ENCODE measurements at places on chromosomes 3 and 15.

DNA sequence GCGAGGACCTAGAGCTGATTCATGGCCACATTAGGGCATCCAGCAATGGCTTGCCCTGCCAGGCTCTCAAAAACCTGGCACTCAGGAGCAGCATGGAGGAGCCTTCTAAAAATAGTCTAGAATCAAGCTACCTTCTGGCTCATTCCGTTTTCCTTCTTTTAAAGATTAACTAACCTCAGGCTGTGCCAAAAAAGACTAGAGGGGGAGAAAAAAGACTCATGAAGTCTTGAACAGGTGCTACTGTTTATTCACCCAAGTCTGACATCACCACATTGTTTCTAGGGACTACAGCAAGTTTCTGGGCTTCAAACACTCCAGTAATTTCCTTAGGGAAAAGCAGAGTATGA lies 125.8 kb downstream of the TNIK start:
- no peak for DNase-seq

DNA sequence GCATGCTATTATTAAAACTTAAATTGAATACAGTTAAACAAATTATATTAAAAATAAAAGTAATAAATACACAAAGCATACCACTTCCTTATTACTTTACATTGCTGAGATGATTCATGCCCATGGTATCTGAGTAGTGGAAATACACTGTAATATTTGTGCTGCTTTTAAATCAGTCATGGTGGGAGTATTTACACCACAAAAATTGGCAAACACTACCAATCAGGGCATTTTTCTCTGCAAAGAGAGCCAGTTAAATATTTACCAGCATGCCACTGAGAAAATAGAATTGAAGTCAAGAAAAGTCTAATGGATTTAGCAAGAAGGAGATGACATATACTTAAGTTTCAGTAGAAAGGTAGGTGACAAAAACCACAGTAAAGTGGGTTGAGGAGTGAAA lies 19.6 kb downstream of the PPARG start:
- no peak for DNase-seq

- DNase-seq, result no peak
Measured at GRCh38 chr15:89362203-89363101, 27.8 kb upstream of the POLG start.

- no peak for DNase-seq
Measured at GRCh38 chr3:29805757-29806156, 524.9 kb downstream of the RBMS3 start.

DNA sequence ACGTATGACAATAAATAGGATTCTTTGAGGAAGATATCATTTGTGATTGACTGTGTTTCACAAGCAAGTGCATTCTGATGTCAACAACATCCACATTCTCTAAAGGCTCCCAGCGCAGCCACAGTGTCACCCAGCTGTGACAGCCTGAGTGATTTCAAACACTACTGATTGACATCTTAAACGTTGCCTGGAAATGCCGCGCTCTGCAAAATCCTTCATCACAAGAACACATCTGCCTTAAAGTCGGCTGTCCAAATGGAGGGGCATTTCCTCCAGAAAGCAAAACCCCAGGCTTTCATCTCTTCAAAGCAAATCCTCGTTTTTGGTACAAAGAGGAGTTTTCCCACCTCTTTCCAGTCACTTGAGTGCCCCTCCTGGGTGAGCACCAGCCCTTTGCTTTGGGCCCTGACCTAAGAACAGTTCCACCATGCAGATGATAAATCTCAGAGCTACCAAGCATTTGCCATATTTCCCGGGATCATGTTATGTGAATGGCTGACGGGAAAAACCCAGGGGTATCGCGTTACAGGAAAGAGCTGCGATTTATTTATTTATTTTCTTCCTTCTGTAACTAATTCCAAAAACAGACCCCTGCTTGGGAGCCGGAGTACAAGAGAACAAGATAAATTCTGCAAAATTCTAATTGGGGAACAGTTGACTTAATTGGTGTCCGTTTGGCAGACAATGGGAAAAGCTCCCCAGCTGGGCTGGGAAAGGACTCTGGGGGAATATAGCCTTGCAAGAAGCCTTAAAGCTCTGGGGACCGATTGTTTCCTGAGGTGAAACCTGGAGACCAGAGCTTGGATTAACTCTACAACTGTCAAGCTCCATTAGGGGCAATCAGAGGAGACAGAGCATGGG lies 703.8 kb upstream of the NR2F2 start:
- no peak for DNase-seq

GRCh38 chr3:149532489-149533180 lies 58.1 kb downstream of the TM4SF4 start:
- DNase-seq, result no peak

- DNase-seq, result no peak
Measured at GRCh38 chr15:26767169-26767670, 5.6 kb downstream of the GABRB3 start.

- no peak for DNase-seq
Measured at GRCh38 chr3:51966922-51967383, 301 bp downstream of the PCBP4 start.

DNA sequence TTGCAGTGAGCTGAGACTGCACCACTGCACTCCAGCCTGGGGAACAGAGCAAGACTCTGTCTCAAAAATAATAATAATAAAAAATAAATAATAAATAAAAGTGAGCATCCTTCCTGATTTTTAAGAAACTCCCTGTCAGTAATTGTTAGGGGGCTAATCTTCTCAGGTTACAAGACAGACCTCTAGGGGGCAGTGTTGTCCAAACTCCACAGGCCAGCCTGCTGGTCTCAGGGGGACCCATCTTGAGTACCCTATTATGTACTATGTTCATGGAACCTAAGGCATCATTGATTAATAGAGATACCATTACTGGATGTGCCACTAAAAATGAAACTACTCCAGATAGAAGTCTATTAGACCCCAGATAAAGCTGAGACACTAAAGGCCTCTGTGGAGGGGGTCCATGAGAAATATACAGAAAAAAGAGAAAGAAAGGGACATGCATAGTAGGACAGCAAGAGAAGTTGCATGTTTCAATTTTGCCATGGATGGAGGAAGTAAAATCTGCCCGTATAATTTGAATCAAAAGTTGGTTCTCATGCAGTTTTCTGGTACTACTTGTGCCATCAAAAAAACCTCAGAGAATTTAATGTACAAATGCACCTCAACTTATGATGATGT lies 85.5 kb upstream of the CDV3 start:
- DNase-seq, result no peak

GRCh38 chr3:183074881-183075280 lies 24.4 kb downstream of the MCCC1 start:
- DNase-seq, result no peak

- DNase-seq, result no peak
Measured at GRCh38 chr3:103968131-103968530, 1398.6 kb upstream of the ALCAM start.

- no peak for DNase-seq
Measured at GRCh38 chr15:91936182-91936775, 82.8 kb downstream of the SLCO3A1 start.

DNA sequence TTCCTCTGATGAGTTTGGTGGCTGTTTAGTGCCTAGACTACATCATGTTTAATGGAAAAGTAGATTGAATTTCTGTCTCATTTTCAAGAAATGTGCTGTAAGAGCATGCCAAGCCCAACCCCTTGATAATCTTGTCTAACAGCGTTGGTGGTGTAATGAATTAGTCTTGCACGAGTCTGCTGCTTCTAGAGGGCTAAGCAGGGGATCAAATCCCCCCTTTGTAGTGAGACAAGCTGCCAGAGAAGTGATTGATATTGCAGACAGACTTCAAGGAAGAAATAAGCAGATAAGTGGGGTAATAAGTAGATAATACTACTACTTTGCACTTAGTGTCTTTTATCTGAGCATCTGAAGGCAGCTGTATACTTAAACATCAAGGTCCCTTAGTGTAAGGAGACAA lies 141.4 kb downstream of the TP63 start:
- no peak for DNase-seq

- DNase-seq, result no peak
Measured at GRCh38 chr3:15629860-15630597, 28.5 kb downstream of the BTD start.

DNA sequence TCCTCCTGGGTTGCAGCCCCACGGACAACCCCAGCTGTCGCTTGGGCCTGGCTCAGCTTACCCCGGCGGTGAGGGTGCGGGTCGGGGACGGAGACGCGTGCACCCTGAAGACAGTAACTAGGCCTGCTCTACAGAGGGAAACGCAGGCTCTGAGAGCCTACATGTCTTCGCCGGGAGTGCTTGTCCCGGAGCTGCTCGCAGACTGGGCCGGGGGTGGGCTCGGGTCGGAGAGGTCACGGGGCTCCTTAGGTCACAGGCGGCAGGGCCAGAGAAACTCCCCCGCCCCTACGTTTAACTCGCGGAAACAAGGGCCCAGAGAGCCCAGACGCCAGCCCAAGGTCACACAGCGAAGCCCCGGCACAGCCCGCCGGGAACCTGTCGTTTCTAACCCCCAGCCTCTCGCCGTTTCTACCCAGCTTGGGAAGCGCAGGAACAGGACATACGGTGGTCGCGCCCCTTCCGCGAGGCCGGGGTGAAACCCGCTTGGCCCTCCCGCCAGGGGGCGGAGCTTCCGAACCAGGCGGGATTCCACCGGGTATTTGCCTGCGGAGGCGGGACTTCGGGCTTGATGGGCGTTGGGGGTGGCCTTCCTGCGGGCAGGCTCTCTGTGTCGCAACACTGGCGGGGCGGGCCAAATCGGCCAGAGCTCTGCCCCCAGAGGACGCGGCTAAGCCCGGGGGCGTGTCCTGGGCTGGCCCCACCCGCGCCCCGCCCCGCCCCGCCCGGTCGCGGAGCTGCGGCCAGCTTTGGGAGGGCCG lies at the start of gene HDAC11:
Gene HDAC11, plus strand, starts transcription at position 725 of the 758 bp plus-strand sequence. CDS start 42 bp downstream, outside the sequence.
- peak; percentile 99 for DNase-seq

DNA sequence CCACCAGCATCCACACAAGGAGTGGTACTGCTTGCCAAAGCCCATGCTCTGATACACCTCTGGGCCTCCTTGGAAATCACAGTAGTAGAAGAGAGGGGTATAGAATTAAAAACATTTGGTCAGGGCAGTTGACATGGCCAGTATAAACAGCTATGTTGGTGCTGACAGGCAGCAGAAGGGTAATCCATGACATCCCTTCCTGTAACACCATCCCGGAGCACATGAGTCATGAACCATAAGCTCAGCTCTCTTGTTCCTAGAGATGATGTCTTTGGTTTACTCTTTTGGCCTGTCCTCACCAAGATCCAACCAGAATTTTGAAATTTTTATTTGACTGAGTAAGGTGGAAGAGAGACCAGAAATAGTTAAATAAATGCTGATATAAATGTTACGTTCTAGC lies 132.6 kb upstream of the CTDSPL start:
- no peak for DNase-seq

GRCh38 chr3:170469151-170470062 lies 50.7 kb downstream of the CLDN11 start:
- no peak for DNase-seq

DNA sequence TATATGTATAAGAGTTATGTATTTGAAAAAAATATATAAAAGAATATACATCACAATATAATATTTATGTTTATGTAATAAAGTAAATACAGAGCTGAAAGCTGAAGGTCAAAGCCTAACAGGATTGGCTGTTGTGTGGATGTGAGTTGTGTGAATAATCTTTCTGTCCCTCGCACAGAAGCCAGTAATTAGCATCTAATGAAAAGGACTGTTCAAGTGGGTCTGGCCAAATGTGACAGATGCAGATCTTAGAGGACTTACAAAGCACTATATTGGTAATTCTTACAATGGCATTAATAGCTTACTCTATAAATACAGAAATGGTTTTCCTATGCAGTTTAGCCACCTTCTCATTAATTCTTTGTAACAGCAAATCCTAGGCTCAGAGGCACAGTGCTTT lies 2.4 kb downstream of the MKRN3 start:
- no peak for DNase-seq

DNA sequence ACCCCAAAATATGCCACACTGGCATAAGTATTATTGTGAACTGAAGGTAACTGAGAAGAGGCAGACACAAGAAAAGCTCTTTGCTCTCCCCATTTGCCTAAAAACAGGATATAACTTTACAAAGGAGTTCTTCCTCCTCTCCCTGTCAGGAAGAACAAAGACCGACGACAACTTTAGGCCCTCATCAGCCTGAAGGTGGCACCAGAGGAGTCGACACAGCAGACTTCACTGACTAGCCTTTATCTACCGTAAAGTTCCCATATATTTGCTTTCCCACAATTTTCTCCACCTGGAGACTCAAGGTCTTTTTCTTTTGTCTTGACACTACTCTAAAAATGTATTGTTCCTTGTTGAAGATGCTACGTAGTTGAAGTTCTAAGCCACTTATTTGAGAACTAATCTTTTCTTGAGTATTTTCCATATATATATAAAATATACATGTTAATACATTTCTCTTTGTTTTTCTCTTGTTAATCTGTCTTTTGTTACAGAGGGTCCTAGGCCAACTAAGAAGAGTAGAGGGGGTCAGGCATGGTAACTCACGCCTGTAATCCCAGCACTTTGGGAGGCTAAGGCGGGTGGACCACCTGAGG lies 16.2 kb upstream of the XIRP1 start:
- DNase-seq, result no peak

DNA sequence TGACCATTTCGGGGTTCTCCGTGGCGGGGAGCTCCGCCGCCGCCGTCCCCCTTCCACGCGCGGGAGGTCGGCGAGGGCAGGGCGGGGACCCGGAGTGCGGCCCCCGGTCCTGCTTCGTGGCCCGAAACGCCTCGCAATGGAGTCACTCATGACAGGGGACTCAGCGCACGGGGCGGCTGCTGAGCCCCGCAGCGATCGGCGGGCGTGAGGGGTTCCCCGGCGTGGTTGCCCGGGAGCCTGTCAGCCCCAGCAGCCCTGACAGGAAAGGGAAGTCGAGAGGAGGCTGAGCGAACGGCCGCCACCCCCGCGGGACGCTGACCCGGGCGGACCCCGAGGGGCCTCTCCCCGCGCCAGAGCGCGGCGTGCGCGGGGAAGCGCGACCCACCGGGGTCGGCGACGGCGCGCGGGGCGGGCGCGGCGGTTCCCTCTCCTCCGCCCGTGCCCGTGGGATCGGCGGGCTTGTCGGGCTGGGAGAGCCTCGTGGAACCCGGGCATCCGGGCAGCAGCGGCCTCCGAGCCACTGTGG lies 564 bp upstream of the PIGZ start:
- DNase-seq, result no peak

- no peak for DNase-seq
Measured at GRCh38 chr15:28105224-28105791, 6.2 kb upstream of the OCA2 start.

GRCh38 chr3:30162579-30162978 lies 443.8 kb upstream of the TGFBR2 start:
- no peak for DNase-seq

DNA sequence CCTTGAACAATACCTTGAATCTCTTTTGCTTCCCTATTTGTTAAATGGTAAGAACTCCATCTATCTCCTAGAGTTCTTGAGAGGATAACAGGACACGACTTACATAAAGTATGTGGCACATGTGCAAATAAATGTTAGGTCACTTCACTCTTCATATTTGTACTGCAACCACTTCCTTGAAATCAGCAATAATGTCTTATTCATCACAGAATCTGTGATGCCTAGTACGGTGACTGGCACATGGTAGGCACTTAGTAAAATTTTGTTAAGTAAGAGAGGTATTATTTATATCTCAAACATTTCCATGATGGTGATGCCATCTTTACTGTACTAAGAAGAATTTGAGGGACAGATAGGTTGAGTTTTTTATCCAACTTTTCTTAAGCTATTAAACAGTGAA lies 14.3 kb downstream of the CD47 start:
- no peak for DNase-seq

GRCh38 chr3:45987368-45988291 lies 8.0 kb downstream of the FYCO1 start:
- no peak for DNase-seq

GRCh38 chr3:6732807-6733206 lies 128.1 kb upstream of the GRM7 start:
- no peak for DNase-seq
